ENCODE measurements at places on chromosomes 6 and 20.

DNA sequence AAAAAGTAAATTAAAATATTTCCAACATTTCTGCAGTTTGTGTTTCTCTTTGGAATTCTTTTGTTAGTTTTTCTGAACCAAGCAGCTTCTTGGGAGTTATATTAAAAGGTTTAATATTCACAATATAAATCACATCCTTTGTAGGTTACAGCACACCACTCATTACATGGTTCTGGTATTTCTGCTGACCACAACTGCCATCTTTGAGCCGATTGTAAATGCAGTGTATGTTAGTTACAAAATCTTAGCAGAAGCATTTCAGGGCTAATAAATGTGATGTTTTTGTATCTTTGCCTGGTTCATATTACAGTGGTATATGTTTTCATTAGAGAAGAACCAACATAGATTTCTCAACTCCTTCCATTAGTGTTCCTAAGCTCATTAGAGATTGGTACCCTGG, 19.1 kb upstream of the TSHZ2 start:
- no peak for DNase-seq

DNA sequence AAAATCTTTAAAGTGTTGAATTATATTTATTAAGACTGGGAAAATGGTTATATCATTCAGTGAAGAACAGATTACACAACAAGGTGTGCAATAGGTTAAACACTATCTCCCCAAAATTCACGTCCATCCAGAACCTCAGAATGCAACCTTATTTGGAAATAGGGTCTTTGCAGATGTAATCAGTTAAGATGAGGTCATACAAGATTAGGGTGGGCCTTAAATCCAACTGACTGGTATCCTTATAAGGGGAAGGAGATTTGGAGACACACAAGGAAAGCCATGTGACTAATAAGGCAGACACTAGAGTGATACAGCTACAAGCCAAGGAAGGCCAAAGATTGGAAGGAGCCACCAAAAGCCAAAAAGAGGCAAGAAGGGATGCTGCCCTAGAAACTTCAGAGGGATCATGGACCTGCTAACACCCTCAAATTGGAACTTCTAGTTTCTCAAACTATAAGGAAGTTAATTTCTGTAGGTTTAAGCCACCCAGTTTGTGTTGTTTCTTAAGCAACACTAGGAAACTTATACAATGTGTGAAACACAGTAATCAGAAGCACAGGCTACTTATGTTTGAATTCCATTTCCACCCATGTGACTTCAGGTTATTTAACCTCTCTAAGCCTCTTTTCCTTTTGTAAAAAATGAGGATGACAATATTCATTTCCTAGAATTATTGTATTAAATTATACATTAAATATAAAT, 16.9 kb downstream of the ILRUN start:
- DNase-seq = no peak

GRCh38 chr6:111381123-111381522, 101.9 kb downstream of the REV3L start:
- DNase-seq = no peak

GRCh38 chr20:58636983-58637421, 14.1 kb upstream of the STX16 start:
- DNase-seq = no peak

DNA sequence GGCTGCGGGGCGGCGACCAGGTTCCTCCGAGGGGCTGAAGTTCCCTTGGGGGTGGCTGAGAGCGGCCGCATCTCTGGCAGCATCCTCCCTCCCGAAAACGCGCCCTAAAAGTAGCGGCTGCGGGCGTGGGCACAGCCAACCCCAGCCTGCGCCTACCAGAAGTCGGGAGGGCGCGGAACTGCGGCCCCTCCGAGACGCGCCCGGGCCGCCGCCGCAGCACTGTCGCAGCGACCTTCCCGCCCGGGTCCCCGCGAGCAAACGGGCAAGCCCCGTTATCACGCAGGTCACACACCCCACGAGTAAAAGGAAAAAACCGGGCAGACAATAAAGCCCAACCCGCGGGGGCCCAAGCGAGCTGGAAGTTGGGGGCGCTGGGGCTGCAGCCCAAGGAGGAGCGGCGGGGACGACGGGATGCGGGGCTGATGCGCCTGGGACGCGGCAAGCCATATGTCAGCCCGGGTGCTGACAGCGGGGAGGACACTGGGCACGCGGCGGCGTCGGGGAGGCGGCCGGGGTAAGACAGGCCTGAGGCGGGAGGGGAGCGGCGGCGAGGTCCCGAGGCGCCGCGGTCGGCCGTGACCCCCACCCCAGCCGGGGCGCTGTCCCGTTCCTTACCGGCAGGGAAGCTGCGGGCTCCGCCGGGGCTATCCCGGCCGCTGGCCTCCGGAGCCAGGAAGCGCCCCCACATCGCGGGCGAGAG, 659 bp downstream of the CEP85L start:
- DNase-seq = no peak
